ENCODE measurements at places on chromosomes 11 and 22.

DNA sequence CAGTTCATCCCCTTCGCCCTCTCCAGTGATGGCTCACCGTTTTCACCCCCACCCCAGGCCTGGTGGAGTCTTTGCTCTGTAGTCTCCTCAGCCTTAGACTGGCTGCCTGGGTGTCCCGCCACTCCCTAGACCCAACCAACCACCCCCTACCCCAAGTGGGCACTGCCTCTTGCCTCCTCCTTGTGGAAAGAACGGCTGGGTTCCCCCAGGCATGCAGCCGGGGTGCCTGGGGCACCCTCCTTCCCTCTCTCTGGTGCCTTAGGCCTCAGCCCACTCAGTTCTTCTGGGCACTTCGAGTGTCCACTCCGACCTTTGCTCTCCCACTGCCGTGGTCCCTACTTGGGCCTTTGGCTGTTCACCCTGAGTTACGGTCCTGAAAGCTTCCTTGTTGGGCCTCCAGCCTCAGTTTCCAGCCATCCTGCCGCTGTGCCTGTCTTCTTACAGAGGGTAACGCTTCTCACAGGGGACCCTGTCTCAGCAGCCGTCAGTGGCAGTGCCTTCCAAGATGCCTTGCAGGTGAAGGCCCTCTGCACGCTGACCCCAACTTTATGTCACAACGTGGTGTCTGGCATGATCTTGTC, 3.1 kb downstream of the GRIK4 start:
- no peak overlapping the region for H3K27ac ChIP-seq
- peaks cover 2% of the 10 kb centered on the region for H3K4me1 ChIP-seq
- no peaks in the 10 kb centered on the region for H3K36me3 ChIP-seq
- peaks cover 56% of the 10 kb centered on the region for H3K27me3 ChIP-seq
- DNase-seq = no peak

- no peak for DNase-seq
These were observed 5.9 kb downstream of the ARRB1 start for GRCh38 chr11:75345455-75346160.

- H3K4me3 ChIP-seq = no peak overlapping the region
- no peak for DNase-seq
- no peak overlapping the region for H3K27ac ChIP-seq
- H3K4me1 ChIP-seq = peaks cover 4% of the 10 kb centered on the region
- peaks cover 6% of the 10 kb centered on the region for H3K27me3 ChIP-seq
- no peaks in the 10 kb centered on the region for H3K36me3 ChIP-seq
These were observed 155.0 kb downstream of the WT1 start for GRCh38 chr11:32280339-32280738.

DNA sequence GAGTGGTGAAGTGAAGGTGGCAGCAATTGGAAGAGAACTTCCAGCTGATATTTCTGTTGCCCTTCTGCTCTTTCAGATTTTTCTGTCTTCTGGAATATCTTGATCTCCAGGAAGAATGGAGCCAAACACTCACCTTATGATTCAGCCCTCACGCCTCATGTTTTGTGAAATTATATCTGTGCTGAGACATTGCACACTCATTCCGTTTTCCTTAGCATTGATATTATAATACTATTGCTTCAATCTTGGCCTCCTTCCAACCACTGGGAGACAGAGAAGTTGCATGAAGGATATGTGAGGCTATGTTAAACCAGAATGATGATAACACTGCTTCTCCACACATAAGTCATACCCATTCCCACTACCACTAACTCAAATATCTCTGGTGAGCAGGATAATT, 177.9 kb downstream of the ETS1 start:
- H3K27ac ChIP-seq = no peak overlapping the region
- DNase-seq = no peak
- peaks cover 23% of the 10 kb centered on the region for H3K4me1 ChIP-seq
- no peak overlapping the region for H3K4me3 ChIP-seq

- peaks cover 2% of the 10 kb centered on the region for H3K36me3 ChIP-seq
- peaks cover 4% of the 10 kb centered on the region for H3K4me1 ChIP-seq
- peak; percentile 56 for DNase-seq
- no peak overlapping the region for H3K27ac ChIP-seq
These were observed 10.8 kb downstream of the PRR33 start for GRCh38 chr11:1880746-1881441.

DNA sequence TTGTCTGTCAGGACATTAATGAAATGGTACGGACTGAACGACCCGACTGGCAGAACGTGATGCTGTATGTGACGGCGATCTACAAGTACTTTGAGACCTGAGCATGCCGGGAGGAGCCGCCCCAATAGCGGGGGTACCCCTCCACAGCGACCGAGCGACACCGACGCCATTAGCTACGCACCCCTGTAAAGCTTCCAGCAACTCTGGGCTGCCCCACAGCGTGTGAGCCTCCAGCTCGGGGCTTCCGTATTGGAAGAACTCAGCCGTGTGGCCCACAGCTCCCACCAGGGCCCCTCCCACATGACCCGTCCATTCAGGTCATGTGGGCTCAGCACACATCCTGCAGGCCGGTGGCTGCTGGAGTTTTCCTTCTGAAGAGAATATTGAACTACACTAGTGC, 12.9 kb upstream of the ADORA2A start:
- no peaks in the 10 kb centered on the region for H3K27me3 ChIP-seq
- DNase-seq = no peak
- no peak overlapping the region for H3K4me3 ChIP-seq
- peaks cover 12% of the 10 kb centered on the region for H3K4me1 ChIP-seq
- peaks cover 2% of the 10 kb centered on the region for H3K36me3 ChIP-seq
- H3K27ac ChIP-seq = no peak overlapping the region

GRCh38 chr22:36399472-36399778, 11.7 kb upstream of the MYH9 start:
- H3K4me3 ChIP-seq = no peak overlapping the region
- peaks cover 7% of the 10 kb centered on the region for H3K4me1 ChIP-seq
- DNase-seq = no peak
- no peaks in the 10 kb centered on the region for H3K36me3 ChIP-seq
- H3K27me3 ChIP-seq = no peaks in the 10 kb centered on the region

DNA sequence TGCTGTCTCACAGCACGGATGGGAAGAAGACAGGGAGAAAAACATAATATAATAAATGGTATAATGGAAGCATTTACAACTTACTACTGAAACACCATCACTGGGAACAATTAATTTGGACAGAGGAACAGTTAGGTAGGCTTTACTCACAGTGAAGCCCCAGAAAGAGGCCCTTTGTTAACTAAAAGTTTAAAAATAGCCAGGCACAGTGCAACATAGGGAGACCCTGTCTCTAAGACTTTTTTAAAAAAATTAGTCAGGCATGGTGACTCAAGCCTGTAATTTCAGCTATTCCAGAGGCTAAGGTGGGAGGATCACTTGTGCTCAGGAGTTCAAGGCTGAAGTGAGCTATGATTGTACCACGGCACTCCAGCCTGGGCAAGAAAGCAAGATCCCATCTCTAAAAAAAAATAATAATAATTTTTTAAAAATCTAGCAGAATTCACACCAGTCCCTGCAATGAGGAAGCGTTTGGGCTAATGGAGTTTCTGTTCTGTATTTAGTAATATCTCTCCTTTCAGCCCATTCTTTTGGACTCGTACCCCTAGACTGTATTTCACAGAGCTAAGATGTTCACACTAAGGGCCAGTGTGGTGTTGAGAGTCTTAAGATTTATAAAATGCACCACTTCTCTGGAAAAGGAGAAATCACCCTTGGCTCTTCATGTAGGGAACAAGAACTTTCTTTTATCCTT, 275.5 kb downstream of the SOX6 start:
- no peaks in the 10 kb centered on the region for H3K4me1 ChIP-seq
- H3K27me3 ChIP-seq = no peaks in the 10 kb centered on the region
- DNase-seq = no peak
- H3K4me3 ChIP-seq = no peak overlapping the region
